ENCODE measurements at places on chromosomes 12 and 14.

DNA sequence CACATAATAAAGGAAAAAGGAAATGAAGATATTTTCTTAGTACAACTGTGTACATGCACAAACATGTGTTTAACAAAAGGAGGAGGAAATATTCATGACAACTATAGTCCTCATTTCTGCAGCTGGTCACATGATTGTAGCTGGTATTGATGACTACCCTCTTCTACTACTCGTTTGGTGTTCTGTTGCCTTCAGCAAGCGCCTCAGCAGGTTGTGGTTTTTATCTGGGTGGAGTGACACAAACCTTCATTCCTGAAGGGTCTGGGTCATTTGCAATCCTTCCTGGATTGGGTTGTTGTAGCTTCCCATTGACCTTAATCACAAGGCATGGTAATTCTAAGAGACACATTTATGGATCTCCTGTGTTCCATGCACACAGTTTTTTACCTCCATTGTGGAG is 1009.9 kb upstream of the USP15 start:
- no peak for DNase-seq

DNA sequence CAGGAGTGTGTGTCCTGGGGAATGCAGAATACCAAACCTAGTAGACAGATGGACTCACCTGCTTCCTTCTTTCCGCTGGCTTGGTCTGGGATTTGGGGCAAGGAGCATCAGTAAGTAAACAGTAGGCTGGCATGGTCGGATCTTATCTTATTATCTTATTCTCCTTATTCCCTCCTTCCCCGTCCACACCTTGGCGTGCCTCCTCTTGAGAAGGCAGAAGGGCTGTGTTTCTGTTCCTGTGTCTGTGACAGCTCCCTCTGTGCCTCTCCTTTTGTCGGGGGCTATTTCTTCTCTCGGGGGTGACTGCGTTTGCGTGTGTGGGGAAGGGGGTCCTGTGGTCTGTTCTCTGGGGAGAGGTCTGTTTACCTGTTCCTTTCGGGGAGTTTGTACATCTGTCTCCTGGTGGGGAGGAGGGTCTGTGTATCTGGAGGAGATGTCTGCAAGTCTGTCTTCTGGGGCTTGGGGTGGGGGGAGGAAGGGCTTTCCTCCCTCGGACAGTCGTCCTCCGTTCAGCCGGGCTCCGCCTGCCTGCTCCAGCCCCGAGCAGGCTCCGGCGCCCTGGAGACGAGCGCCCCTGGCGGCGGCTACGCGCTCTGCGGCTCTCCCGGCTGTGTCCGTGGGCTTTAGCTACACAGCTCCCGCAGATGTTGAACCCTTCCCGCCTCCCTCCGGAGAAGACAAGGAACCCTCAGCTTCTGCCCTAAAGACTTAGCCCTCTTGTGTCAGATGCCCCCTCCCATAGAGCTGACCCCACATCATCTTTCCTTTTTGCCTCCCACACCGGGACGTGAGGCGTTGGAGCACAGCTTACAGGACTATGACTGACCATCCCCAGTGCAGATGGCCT is 4.4 kb downstream of the KRT86 start:
- peak; percentile 78 for DNase-seq

- no peak for DNase-seq
These were observed 155.7 kb upstream of the BTG1 start for GRCh38 chr12:92301356-92301755.

DNA sequence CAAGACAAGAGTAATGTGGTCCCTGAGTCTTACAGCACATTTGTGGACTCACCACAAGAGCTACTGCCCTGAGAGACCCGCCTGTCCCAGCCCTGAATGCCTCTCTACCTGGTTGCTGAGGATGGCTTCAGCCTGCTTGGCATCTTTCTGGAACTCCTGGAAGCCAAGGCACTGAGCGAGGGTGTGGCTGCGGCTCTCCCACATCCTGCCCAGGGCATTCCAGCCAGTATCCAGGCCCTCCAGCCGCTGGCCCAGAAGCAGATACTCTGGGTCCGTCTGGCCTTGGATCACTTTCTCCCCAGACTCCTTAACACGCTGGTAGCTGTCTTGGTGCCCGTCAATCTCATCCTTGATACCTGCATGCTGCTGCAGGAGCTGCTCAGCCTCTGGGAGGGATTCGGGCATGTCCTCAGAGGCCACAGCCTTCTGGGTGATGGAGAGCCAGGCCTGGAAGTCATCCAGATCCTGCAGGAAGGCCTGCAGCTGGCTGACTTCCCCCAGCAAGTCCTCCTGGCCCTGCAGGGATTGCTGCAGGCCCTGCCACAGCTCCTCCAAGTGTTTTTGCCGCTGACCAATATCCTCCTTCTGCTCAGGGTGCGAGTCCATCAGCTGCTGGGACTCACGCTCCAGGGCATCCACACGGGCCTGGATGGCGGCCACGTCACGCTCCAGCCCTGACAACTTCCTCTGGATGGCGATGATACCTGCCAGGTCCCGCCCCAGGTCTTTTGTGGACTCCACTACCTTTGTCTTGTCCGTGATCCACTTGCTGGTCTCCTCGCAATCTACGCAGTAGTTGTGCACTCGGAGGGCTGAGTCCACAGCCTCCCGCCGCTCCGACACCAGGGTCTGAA is 82.3 kb downstream of the PLEKHG3 start:
- no peak for DNase-seq

DNA sequence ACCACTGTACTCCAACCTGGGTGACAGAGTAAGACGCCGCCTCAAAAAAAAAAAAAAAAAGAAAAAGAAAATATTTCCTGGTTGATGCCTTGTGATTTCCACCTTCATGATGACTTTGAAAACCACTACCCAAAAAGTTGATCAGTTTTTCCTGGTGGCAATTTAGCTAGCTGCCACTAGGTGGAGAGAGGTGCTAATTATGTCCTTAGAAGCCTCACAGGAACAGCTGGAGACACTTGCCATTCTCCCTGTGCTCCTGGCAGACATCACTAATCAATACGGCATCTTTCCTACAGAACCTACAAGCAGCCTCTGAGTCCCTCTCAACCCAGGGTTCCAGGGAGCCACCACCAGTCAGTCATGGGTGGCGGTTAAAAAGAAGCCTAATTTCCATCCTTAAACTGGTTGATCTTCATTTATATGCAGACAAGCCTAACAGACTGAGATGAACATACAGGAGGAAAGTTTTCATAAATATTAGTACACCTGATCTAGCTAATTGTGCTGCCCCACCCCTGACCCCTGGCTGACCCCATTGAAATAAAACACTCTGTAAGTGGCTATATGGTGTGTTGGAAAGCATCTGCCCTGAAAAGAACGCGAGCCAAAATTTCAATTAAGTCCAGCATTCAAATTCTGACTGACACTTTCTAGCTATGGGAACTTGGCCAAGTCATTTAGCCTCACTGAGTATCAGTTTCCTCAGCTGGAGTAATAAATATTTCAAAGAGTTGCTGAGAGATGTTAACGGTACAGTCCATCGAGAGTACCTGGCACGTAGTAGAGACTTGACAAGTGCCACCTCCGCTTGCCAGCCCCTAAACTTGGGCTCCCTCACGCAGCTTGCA is 6.2 kb upstream of the OAS1 start:
- no peak for DNase-seq

GRCh38 chr14:34715127-34715863 is 902 bp upstream of the CFL2 start:
- DNase-seq, result peak; percentile 55

GRCh38 chr14:90523544-90523943 is 126.7 kb downstream of the CALM1 start:
- no peak for DNase-seq

DNA sequence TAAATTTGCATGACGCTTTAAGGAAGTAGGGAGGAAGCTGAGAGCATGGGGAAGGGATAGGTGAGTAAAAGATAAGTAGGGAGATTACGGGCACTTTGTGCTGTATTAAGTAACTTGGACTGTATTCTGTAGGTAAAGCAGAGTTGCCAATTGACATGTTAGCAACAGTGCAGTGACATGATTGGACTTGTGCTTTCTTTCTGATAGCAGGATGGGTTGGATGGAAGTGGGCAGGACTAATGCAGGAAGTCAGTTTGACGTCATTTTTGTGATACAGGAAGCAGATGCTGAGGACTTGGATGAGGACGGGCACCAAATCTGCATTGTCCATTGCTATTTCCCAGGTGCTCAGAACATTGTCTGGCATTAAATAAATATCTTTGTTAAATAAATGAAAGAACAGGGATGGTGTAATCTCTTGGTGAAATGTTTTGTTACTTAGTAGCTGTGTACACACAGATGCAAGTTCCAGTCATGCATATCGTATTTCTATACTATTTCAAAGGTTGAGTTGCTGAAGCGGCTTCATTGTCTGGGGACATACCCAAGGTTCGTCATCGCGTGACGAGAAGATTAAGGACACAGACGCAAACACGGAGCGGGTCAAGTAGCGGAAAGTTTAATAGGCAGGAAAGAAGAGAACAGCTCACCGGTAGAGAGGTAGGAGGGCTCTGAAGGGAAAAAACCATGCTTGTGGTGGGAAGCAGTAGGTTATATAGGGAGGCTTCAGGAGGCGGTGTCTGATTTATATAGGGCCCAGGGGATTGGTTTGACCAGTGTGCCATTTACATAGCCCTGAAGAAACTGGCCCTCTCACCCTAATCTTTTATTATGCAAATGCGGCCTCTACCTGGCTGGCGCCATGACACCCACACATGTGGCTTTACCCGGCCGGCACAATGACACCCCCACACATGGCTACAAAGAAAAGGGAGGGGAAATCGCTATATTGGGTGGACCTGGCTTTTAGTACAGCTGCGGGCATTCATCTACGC is 30.7 kb downstream of the GUCY2C start:
- peak; percentile 13 for DNase-seq

DNA sequence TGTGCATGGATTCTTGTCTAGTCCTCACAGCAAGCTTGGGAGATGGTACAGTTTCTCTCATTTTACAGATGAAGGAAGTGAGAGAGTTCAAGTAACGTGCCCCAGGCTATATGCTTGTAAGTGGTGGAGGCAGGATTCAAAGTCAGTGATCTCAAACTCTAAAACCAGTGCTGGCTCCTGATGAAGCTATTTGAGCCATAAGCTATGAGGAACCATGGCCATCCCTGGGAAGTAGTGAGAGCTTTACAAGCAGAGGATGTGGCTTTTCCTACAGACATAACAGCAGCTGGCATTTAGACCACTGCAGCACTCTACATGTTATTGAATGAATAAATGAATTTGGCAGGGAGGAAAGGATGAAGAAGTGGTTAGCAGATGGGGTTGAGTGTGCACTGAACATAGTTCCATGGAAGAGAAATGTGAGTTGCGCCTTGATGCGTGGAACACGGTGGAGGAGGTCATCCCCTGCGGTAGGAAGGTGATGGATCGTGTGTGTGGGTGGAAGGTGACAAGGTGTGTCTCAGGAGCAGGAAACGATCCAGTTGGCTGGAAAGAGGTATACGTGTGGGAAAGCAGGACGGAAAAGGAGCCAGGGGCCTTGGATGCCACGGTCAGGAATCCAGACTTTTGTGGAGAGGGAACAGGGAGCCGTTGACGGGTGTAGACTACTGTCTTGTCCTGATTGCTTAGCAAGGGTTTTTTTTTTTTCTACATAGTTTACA is 65.2 kb downstream of the RFX4 start:
- no peak for DNase-seq

DNA sequence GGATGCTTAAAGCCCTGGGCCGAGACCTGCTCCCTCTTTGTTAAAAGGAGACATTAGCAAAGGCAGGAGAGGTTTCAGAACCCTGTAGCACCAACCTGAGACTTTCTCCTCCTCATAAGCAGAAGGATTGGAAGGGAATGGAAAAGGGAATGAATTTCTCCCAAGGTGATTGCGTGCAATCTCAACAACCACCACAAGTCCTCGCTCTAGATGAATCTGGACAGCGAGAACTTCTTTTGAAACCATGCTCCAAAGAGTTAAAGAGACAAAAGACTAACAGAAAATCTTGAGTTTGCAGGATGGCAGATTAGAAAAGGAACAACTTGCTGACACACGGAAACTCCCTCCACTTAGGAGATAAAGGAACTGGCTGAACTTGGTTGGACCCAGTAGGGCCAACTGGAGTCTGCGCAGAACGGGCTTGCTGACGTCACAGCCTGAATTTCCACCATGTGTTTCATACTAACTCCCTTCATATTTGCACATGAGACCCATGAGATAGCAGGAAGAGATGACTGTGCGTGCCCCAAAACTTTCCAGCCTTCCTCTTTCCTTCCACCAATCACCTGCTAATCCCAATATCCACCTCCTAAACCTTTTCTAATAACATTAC is 137.0 kb downstream of the PTPN11 start:
- DNase-seq, result no peak

DNA sequence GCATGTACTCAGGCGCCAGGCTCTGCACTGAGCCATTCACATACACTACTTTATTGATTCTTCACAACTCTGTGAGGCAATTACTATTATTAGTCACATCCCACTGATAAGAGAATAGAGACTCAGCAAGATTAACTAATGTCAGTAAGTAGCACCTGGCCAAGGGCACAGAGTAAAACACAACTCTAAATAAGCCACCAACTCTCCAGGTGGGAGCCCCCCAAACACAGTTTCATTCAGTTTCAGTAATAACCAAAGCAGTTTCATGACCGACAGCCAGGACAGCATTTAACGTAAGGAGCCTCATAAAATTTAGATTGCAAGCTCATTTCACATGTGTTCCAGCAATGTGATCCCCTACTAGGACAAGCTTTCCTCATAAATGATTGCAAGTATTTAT is 323.1 kb upstream of the CCDC196 start:
- no peak for DNase-seq

GRCh38 chr12:77231501-77231918 is 166.1 kb upstream of the E2F7 start:
- no peak for DNase-seq

GRCh38 chr14:35927727-35928126 is 101.6 kb downstream of the BRMS1L start:
- DNase-seq, result no peak

GRCh38 chr14:35332517-35333263 is 40.5 kb downstream of the PSMA6 start:
- DNase-seq, result peak; percentile 62

DNA sequence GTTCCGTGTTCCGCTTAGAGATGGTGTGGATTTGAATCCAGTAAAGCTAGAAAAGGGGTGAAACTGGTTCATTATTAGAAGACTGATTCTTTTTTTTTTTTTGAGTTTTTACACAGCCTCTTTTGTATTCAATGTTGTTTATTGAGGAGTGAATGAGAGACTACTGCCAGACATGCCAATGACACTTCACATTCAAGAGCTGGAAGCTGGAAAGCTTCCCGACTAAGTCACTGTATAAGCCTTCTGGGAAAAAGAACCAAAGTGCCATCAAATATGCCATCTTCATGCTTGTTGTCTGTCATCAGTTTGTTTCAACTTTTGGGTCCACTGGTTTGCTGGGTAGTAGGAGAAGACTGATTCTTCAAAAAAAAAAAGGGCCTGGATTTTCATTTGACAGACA is 164.8 kb downstream of the ATP23 start:
- no peak for DNase-seq

- no peak for DNase-seq
These were observed 122.4 kb downstream of the TSPAN9 start for GRCh38 chr12:3199551-3200031.

All from natural killer cell (primary cell).